ENCODE measurements at places on chromosomes 5 and 9.

GRCh38 chr9:1939466-1939865 is 75.7 kb upstream of the SMARCA2 start:
- no peak for DNase-seq

DNA sequence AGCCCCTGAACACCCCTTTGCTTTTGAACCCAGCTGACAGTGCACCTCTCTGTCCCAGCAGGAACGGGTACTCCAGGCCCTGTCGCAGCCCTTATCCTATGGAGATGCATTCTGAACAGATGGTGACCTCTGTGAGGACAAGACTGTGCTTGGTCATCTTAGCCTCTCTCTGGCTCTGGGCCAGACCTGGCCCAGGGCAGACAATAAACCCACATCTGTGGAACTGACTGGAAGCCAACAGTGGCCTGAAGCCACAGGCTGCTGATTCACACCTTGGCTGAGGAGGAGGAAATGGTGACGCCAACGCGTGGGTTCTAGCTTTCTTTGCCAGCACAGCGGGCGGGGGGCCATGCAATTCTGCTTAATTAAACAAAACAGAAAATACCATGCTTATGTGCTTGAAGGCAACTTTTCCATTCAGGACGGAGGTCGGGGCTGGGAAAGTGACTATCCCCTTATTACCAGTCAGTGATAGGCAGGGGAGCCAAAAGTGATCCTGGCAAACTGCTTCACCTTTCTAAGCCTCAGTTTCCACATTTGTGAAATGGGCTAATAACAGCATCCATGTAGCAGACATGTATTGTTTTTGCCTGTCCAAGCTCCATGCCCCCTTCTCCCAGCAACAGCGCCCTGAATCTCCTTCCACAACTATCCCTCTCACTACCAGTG is 10.8 kb downstream of the SH3PXD2B start:
- no peak for DNase-seq

GRCh38 chr5:169591636-169592035 is 8.1 kb downstream of the SPDL1 start:
- DNase-seq, result no peak

DNA sequence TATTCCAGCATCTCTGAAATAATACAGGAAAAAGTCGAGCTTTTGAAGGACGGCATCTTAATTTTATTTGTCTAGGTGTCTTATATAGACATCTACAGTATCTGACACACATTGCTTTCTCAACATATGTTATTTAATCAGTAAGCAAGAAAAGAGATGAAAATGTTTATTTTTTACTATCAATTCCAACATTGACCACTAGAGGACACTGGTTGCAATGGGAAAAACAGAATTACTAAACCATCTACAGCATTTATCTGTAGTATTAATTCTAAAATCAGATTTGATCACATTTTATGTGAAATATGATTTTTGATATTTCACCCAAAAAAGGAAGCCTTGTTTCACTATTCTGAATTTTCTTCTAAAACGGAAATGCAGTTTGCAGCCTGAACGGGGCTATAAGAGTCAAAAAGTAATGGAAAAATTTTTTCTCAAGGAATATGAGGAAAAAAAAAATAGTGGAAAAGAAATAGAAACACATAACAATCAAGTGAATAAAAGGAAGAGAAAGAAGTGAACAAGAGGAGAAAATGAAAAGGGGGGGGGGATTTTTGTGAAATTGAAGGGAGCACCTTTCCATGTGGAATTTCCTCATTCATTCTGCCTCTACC is 98.6 kb downstream of the OSTF1 start:
- no peak for DNase-seq

DNA sequence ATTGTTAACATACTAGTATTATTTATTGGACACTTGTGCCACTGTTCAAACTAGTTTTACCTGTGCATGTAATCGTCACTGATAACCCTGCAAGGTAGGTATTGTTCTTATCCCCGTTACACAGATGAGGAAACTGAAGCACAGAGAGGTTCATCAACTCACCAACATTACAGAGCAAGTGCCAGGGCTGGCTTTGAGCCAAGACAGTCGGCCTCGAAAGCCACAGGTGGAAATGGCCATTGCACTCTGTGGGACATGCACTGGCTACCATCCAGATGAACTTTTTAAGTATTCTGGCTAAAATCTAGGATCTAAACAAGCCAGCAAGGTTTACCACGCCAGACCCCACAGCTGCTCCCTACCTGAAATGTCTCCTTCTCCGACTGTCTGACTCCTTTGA is 57.9 kb downstream of the TEX10 start:
- no peak for DNase-seq

- no peak for DNase-seq
Measured at GRCh38 chr5:36462295-36463021, 143.9 kb upstream of the SLC1A3 start.

DNA sequence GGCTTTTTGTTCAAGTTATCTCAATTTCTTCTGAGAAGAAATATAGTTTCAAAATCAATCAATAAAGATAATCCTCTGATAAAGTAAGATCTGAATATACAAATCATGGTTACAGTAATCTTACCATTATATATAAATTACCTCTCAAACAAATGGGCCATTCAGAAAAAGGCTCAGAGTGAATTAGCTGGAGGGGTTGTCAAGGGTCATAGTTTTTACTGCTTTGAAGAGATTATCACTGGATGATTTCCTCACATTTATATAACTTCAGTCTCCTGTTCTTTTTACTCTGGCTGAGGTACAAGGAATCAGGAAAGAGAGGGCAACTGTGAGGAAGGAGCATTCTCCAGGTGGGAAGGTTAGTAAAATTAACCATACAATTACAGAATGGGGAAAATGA is 148.6 kb upstream of the ELL2 start:
- no peak for DNase-seq

DNA sequence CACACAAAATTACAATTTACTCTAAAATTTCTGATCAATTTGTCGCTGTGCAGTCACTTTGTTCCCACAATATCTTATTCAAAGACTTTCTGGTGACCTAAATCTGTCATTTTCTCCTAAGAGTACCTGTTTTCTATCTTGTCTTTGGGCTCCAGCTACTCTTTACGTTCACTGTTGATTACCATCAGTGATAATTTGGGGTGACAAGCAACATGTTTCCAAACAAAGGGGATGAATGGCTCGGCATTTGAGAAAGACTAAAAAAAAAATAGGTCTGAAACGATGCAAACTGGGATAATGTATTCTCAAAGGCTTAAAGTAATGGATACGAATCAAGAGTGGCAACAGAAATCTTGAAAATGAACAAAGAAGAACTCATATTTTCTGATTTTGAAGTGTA is 205.2 kb upstream of the DAB2 start:
- no peak for DNase-seq

GRCh38 chr5:2921176-2921575 is 169.7 kb upstream of the IRX2 start:
- DNase-seq, result no peak

DNA sequence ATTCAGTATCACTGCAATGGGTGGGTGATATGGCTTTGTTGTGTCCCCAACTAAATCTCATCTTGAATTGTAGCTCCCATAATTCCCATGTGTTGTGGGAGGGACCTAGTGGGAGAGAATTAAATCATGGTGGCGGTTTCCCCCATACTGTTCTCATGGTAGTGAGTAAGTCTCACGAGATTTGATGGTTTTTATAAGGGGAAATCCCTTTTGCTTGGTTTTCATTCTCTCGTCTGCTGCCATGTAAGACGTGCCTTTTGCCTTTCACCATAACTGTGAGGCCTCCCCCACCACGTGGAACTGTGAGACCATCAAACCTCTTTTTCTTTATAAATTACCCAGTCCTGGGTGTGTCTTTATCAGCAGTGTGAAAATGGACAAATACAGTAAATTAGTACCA is 9.5 kb upstream of the NANS start:
- DNase-seq, result no peak

- DNase-seq, result no peak
Measured at GRCh38 chr9:68643901-68644809, 60.9 kb upstream of the PIP5K1B start.

- DNase-seq, result no peak
Measured at GRCh38 chr9:120775859-120776258, 17.4 kb downstream of the FBXW2 start.

- DNase-seq, result no peak
Measured at GRCh38 chr5:14584848-14585247, 3.3 kb downstream of the OTULINL start.

- no peak for DNase-seq
Measured at GRCh38 chr9:109986521-109986991, 206.6 kb downstream of the PALM2AKAP2 start.

DNA sequence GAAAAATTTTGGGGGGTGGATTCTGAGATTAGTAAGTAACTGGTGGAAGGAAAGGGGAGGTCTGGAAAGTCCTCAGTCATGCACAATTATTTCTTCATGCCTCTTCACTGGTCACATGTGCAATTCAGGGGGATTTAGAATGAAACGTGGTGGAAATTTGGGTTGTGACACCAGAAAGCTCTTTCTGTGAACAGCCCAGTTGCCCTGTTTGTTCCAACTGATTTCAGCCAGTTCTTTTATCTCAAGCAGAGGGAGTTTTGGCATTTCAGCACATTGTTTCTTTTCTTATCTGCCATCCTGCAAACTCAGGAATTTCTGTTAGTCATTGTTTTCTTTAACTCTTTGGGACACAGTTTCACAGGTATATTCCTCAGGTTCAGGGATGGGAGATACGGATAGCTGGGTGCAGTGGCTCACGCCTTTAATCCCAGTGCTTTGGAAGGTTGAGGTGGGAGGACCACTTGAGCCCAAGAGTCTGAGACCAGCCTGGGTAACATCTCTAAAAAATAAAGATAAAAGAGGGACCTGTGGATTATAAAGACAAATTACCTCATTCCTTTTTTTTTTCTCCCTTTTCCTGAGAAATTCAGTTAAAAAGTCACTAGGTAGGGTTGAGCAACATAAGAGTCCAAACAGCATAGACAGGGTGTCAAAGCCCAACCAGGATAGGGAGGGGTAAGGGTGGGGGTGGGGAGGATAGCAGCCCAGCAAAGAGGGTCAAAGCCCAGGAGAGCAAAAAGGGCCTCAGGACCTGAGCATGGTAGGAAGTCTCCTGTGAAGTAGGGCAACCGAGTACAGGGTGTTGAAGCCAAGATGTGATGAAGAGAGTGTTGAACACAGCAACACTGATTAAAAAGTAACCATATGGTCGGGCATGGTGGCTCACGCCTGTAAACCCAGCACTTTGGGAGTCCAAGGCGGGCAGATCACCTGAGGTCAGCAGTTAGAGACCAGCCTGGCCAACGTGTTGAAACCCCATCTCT is 5.4 kb upstream of the B4GALT1 start:
- DNase-seq, result no peak

Measured in stimulated activated CD8-positive, alpha-beta memory T cell treated with anti-CD3 and anti-CD28 coated beads, Interleukin-7, amount 100 ng/mL, for 1 hour (primary cell).